ENCODE measurements at places on chromosomes 11 and 22. TPM values are rescaled to one million over a fixed set of nuclear protein-coding genes. Genes with fewer than 3 reads are reported as not detected.

Gene MYRF
- 1.3 TPM for polyA plus RNA-seq

Gene CRYBA4
- not detected for polyA plus RNA-seq

Gene NXPE2
- polyA plus RNA-seq = not detected

Gene CD3G
- 0.05 TPM for polyA plus RNA-seq

Gene SLC29A2
- polyA plus RNA-seq = 16.2 TPM

Gene SMCO4
- 12.9 TPM for polyA plus RNA-seq

Gene HBE1
- 17.1 TPM for polyA plus RNA-seq

Gene KCNJ5
- polyA plus RNA-seq = 0.35 TPM

Gene WBP2NL
- 1.7 TPM for polyA plus RNA-seq

DNA sequence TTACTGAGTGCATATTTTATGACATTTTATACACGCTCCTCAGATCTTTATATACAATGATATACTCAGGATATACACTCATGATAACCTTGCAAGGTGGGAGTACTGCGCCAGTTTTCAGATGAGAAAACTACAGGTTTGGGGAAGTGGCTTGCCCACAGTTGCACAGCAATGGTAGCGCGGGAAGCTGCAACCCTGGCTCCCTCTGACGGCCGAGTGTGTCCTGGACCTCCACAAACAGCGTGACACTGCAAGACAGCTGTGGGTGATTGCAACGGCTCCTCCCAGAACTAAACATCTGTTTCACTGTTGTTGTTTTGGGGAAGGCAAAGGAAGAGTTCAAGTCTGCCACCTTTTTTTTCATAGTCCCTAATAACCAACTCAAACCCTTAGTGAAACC, 47.0 kb downstream of the PACSIN2 start:
- H3K27ac ChIP-seq = peak overlapping the region; percentile 43
- H3K36me3 ChIP-seq = no peaks in the 10 kb centered on the region
- no peak overlapping the region for H3K4me3 ChIP-seq
- H3K27me3 ChIP-seq = no peaks in the 10 kb centered on the region
- DNase-seq = peak; percentile 88

GRCh38 chr11:71097506-71098240, 154.7 kb downstream of the SHANK2 start:
- peaks cover 4% of the 10 kb centered on the region for H3K27me3 ChIP-seq
- no peak overlapping the region for H3K4me3 ChIP-seq
- H3K4me1 ChIP-seq = no peaks in the 10 kb centered on the region
- H3K36me3 ChIP-seq = no peaks in the 10 kb centered on the region
- H3K27ac ChIP-seq = no peak overlapping the region
- DNase-seq = no peak

DNA sequence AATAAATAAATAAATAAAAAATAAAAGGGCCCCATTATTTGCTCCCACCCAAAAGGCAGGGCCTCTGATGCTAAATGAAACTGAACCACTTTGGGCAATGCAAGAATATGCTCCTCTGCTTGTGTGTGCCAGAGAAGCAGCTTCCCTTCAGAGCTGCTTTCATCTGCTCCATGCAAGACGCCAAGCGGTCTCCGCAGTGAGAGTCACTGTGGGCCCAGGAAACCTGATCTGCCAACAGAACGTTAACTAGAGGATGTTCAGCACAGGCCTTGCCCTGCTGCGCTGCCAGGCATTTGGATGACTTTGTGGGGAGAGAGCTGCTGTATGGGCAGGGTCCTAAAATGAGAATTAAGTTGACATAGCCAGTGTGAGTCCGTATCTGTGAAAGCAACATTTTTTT, 43.7 kb upstream of the APOA1 start:
- peak; percentile 77 for DNase-seq
- H3K36me3 ChIP-seq = peaks cover 4% of the 10 kb centered on the region
- peak overlapping the region; percentile 10 for H3K27ac ChIP-seq
- H3K27me3 ChIP-seq = no peaks in the 10 kb centered on the region
- peaks cover 6% of the 10 kb centered on the region for H3K4me1 ChIP-seq

DNA sequence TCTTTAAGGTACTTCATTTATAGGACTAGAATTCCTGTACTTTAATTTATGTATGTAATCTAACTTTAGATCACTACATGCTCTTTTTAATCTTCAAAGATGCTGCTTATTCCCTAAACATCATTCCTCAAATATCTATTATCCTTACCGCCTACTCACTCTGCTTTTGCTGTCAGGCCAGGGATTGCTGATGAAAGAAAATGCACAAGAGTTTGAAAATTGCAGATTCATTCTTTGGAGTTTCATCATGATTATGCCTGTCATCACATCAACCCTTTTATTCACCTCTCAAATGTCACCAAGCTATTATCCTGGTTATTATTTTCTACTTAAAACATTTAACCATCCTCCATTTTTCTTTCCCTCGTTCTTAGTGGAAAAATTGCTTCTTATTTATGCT, 802.7 kb downstream of the METTL15 start:
- no peak for DNase-seq
- H3K36me3 ChIP-seq = no peaks in the 10 kb centered on the region
- no peaks in the 10 kb centered on the region for H3K4me1 ChIP-seq
- no peak overlapping the region for H3K4me3 ChIP-seq
- no peak overlapping the region for H3K27ac ChIP-seq
- H3K27me3 ChIP-seq = no peaks in the 10 kb centered on the region

DNA sequence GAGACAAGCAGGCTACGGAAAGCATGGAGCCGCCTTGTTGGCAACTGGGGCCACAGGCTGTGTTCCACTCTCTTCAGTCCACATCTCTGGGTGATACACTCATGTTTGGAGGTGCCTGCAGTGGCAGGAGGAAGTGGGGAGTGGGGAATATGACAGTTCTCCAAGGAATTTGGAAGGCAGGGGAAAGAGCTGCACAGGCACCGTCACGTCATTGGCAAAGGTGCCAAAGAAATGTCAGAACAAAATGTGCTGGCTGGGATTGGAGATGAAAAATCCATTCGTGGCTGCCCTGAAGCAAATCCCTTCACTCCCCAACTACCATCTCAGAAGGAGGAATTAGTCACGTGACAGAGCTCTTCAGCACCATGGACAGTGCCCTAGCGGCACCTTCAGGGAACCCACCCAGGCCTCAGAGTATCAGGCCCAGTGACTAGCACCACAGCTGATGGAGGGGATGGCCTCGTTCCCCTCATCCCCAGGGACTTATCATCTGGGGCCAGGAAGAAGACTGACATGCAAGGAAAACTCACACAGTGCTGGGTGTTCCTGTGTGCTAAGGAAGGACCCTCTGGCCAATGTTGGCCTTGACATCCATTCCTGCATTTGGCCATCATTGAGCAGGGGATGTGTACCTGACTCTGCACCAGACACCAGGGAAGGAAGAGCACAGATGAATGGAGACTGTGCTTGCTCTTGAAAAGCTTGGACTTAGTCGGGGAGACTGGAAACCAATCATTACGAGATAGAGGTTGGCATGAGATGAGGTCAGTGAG, 48.5 kb upstream of the PRDM11 start:
- H3K4me3 ChIP-seq = no peak overlapping the region
- H3K27ac ChIP-seq = no peak overlapping the region
- H3K27me3 ChIP-seq = peaks cover 22% of the 10 kb centered on the region
- peaks cover 9% of the 10 kb centered on the region for H3K4me1 ChIP-seq
- H3K36me3 ChIP-seq = no peaks in the 10 kb centered on the region

DNA sequence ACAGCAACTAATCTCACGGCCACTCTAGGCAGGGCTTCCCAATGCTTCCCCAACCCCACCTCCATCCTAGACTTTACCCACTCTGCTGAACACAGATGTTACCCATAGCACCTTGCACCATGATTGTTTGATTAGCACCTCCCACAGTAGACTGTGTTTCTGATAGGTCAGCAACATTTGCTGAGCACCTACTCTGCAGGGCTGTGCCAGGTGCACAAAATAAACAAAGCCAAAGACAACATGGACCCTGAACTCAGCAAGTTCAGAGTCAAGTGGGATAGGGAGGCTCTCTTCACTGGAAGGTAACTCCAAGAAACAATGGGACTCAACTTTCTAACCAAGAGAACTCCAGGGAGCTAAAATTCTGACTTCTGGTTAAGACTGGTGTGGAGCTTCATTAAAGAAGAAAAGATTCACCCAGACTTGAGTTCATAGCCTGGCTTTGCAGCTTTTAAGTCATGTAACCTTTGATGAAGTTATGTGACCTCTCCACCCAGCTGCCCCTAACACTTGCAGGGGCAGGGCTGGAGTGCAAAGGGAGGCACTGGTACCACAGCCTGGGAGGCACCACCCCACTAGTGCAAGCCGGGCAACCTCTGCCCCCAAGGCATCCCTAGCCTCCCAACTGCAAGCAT, 6.7 kb upstream of the RTN4RL2 start:
- H3K36me3 ChIP-seq = no peaks in the 10 kb centered on the region
- DNase-seq = no peak
- no peak overlapping the region for H3K4me3 ChIP-seq
- H3K27ac ChIP-seq = no peak overlapping the region

DNA sequence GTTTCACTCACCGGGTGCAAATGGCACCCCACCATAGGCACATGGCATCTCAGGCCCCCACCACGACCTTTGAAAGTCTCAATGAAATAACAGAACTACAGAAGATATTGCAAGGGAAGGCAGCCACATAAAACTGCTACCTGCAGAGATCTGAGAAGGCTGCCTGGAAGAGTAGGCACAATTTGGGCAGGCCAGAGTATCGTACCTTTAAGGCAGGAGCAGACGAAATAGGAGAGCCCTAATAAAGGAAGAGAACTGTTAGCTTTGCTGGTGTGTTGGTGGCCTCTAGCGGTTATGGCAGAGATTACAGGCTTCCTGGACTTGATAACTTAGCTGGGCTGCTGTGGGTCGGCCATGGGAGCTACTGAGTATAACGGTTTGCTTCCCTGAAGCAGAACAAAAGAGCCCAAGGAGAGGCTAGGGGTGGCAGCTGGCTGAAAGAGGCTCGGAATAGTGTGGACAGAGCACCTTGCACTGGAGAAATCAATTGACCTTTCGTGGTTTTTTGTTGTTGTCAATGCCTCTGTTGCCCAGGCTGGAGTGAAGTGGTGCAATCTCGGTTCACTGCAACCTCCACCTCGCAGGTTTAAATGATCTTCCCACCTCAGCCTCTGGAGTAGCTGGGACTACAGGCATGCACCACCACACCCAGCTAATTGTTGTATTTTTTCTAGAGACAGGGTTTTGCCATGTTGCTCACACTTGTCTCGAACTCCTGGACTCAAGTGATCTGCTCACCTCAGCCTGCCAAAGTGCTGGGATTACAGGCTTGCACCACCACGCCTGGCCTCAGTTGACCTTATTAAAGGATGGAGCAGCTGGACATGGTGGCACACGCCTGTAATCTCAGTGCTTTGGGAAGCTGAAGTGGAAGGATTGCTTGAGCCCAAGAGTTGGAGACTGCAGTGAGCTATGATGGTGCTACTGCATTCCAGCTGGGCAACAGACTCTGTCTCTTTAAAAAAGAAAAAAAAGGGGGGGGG, 4.8 kb downstream of the SDF2L1 start:
- no peaks in the 10 kb centered on the region for H3K27me3 ChIP-seq
- no peak overlapping the region for H3K4me3 ChIP-seq
- peak; percentile 90 for DNase-seq

- H3K4me3 ChIP-seq = no peak overlapping the region
- H3K27ac ChIP-seq = no peak overlapping the region
- H3K36me3 ChIP-seq = no peaks in the 10 kb centered on the region
- H3K4me1 ChIP-seq = no peaks in the 10 kb centered on the region
- DNase-seq = no peak
Measured at GRCh38 chr11:19279451-19279850, 38.7 kb upstream of the E2F8 start.

- no peaks in the 10 kb centered on the region for H3K27me3 ChIP-seq
- H3K4me3 ChIP-seq = no peak overlapping the region
- no peak for DNase-seq
- H3K4me1 ChIP-seq = no peaks in the 10 kb centered on the region
- H3K36me3 ChIP-seq = no peaks in the 10 kb centered on the region
Measured at GRCh38 chr11:33645686-33646085, 54.9 kb downstream of the C11orf91 start.

GRCh38 chr11:73748300-73748699, 12.6 kb downstream of the RAB6A start:
- H3K4me1 ChIP-seq = peaks cover 4% of the 10 kb centered on the region
- H3K27me3 ChIP-seq = no peaks in the 10 kb centered on the region

DNA sequence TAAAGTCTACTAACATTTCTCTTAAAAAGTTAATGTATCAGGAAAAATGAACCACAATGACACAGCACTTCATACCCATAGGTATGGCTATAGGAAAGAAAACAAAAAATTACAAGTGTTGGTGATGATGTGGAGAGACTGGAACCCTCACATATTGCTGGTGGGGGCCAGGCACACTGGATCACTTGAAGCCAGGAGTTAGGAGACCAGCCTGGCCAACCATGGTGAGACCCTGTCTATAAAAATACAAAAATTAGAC, 26.7 kb downstream of the TCF20 start:
- H3K36me3 ChIP-seq = no peaks in the 10 kb centered on the region
- H3K27me3 ChIP-seq = no peaks in the 10 kb centered on the region
- no peak overlapping the region for H3K4me3 ChIP-seq
- DNase-seq = no peak
- H3K4me1 ChIP-seq = no peaks in the 10 kb centered on the region

DNA sequence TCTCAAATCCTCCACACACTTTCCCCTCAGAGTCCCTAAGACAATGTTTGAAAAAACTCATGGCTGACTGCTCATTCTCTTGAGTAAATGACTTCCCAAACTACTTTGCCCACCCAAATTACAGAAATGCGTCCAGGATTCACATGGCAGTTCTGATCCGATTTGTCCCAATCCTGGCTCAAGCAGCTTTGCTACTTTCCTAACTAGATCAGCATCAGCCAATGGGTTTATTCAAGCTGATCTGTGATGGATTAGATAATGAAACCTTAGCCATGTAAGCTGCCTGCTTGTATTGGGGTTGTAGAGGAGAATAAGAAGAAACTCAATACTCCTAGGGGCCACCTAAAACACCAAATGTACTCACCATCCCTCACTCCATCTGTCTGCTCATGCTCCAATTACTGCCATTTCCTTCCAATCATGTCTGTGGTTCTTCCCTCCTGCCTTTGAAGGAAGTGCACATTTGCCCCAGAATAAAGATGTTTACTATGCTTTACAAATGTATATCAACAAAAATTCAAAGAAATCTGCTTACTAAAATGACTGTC, 6.9 kb downstream of the RBFOX2 start:
- H3K27me3 ChIP-seq = no peaks in the 10 kb centered on the region
- DNase-seq = no peak
- H3K4me1 ChIP-seq = peaks cover 26% of the 10 kb centered on the region
- no peak overlapping the region for H3K4me3 ChIP-seq
- H3K36me3 ChIP-seq = peaks cover 7% of the 10 kb centered on the region

- no peaks in the 10 kb centered on the region for H3K4me1 ChIP-seq
- H3K36me3 ChIP-seq = peaks cover 24% of the 10 kb centered on the region
- no peaks in the 10 kb centered on the region for H3K27me3 ChIP-seq
- no peak for DNase-seq
- no peak overlapping the region for H3K4me3 ChIP-seq
- no peak overlapping the region for H3K27ac ChIP-seq
Measured at GRCh38 chr11:130262424-130262823, 52.3 kb downstream of the ZBTB44 start.

DNA sequence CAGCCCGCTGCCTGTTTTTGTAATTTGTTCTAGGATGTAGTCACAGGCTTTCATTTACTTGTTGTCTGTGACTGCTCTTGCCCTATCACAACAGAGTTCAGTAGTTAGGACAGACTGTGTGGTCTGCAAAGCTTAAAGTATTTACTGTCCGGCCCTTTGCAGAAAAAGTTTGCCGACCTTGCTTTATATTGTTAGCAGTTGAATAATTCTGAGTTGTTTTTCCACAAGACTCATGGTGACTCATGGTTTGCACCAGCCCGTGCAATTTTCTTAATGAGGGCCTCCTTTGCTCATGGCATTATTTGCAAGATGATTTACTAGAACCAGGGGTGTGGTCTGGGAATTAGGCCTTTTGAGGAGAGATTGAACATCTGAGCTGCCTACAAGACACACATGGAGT, 110.6 kb downstream of the SCN3B start:
- no peaks in the 10 kb centered on the region for H3K4me1 ChIP-seq
- no peaks in the 10 kb centered on the region for H3K36me3 ChIP-seq
- DNase-seq = no peak
- H3K27me3 ChIP-seq = no peaks in the 10 kb centered on the region
- no peak overlapping the region for H3K27ac ChIP-seq
